Lower leg skin (tissue), 4 donors: ENCODE measurements at places on chromosomes 3 and 15. TPM values are rescaled to one million over a fixed set of nuclear protein-coding genes. Genes with fewer than 3 reads are reported as not detected.

The ISLR gene
- total RNA-seq, result 23.4 TPM

The PCOLCE2 gene
- 17.1 TPM for total RNA-seq

The ARGFX gene
- total RNA-seq, result not detected

The P2RY12 gene
- total RNA-seq, result 0.34 TPM

The EOMES gene
- not detected for total RNA-seq

The ZBED2 gene
- not detected for total RNA-seq

The SPESP1 gene
- total RNA-seq, result 2.9 TPM

The MCTP2 gene
- 18.9 TPM for total RNA-seq

The C2CD4A gene
- total RNA-seq, result 0.10 TPM

The CCR1 gene
- total RNA-seq, result 1.3 TPM

The RHCG gene
- 29.0 TPM for total RNA-seq

The PPP1R14D gene
- total RNA-seq, result 4.8 TPM

The STRC gene
- not detected for total RNA-seq

The GABRB3 gene
- 0.13 TPM for total RNA-seq

The GXYLT2 gene
- 1.9 TPM for total RNA-seq

The CPN2 gene
- not detected for total RNA-seq

The GALK2 gene
- 35.4 TPM for total RNA-seq

The SLC38A3 gene
- total RNA-seq, result 0.62 TPM

The MUSTN1 gene
- total RNA-seq, result 7.3 TPM

The GRIP2 gene
- 3.5 TPM for total RNA-seq

The SLC9C1 gene
- total RNA-seq, result not detected

The LEKR1 gene
- total RNA-seq, result 0.39 TPM

The PLS1 gene
- total RNA-seq, result 6.6 TPM

The CCDC191 gene
- total RNA-seq, result 7.3 TPM

The SMCO1 gene
- 0.25 TPM for total RNA-seq

The DNAJA4 gene
- 56.9 TPM for total RNA-seq

The COL6A5 gene
- total RNA-seq, result not detected

The CHRFAM7A gene
- total RNA-seq, result 0.51 TPM

The AP4E1 gene
- 14.0 TPM for total RNA-seq

The ZFAND6 gene
- 139 TPM for total RNA-seq
